ENCODE measurements at places on chromosomes 2 and 18.
A peak's percentile ranks its signal among the peaks of the same experiment; 100 is the strongest.

DNA sequence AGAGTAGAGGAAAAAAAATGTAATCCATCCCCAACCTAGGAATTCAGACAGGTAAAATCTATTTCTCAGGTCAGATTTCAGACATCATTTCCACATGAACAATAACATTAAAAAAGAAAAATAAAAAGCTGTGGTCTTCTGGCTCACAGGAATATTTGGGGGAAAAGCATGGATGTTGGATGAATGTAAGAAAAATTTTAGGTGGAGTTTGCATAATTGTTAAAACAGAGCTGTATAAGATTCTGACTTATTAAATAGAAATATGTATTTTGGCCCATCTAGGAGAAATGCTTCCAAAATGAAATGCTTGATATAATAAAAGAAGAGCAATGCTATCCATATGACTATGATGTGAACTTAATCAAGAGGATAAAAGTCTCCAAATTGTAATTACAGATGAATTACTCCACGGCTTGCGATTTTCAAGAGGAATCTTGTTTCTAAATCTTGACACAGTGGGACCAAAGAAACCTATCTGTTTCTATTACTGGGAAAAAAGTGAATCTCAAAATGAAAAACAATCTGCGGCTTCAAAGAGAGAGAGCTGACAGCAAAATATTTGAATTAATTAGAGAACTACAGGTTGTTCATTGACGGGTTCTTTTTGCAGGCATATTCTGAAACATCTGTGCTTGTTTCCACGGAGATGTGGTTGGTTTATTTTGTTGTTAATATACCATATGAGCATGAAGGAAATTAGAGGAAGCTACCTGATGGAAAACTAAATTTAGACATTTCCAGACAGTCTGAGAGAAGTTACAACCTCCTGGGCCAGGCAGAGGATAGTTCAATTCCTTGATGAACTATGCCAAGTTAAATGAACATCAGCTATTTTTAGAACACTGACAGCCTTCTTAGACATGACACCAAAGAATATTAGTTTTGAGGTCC is 468.7 kb downstream of the PID1 start:
- no peak for DNase-seq

- no peak for DNase-seq
Observed at GRCh38 chr2:61431345-61431744, 39.5 kb downstream of the USP34 start.

GRCh38 chr2:40027968-40028367 is 248.9 kb upstream of the THUMPD2 start:
- DNase-seq: no peak

GRCh38 chr18:48663931-48664847 is 125.4 kb downstream of the CTIF start:
- peak; percentile 49 for DNase-seq

DNA sequence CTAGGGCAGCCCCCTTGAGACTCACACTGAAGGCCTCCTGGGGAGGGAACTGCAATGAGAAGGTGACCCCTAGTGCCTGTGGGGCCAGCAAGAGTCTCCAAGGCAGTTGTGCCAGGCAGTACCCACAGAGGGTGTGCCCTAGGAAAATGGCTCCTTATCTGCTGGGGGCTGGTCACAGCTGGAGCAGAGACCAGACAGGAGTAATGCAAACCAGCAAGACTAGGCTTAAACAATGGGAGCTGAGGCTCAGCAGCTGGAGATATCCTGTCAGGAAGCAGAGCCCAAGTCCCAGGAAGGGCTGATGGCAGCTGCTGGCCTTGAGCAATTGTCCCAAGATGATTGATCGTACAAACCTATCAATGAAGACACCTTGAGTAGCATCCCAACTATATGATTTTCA is 26.8 kb upstream of the E2F6 start:
- DNase-seq: no peak

GRCh38 chr2:149334156-149334555 is 3.8 kb downstream of the LYPD6 start:
- DNase-seq: no peak

GRCh38 chr18:2939317-2939716 is 73.6 kb downstream of the LPIN2 start:
- DNase-seq: peak; percentile 85

GRCh38 chr2:195451160-195451559 is 205.9 kb upstream of the SLC39A10 start:
- DNase-seq: no peak

DNA sequence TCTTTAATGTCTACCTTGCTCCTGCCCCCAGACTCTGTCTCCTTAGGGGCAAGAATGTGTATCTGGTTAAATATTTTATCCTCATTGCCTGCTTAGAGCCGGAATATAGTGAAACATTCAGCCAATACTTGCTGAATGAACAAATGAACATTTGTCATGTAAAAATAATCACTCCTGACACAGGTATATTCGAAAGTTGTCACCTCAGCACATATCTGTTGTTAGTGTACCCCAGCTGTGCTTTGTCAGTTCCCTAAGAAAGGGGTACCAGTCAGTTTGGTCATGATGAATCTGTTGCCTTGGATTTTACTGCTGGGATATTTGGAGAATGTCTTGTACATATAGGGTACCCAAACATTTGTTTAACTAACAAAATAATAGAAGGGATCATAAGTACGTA is 77.0 kb upstream of the PROKR1 start:
- no peak for DNase-seq

DNA sequence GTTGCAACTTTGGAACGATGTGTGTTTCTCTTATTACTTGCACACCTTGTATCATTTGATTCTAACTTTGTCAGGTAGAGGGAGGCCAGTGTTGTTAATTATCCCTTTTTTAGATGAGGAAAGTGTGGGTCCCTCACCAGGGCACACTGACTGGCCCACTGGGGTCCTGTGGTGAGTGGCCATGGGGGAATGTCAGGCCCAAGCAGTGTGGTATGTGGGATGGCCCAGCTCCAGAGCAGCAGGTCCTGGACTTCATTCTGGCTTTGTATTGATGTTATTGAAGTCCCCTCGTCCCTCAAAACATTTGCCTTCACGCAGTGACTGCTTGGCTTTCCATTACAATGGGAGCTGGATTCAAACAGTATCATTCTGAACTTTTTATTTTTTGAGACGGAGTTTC is 11.7 kb downstream of the NCK2 start:
- DNase-seq: no peak

GRCh38 chr2:147663153-147663961 is 181.5 kb upstream of the ACVR2A start:
- DNase-seq: no peak

GRCh38 chr2:31060397-31060796 is 77.8 kb downstream of the GALNT14 start:
- DNase-seq: peak; percentile 45

- DNase-seq: peak; percentile 59
Observed at GRCh38 chr2:70141212-70141901, 49.5 kb downstream of the C2orf42 start.

DNA sequence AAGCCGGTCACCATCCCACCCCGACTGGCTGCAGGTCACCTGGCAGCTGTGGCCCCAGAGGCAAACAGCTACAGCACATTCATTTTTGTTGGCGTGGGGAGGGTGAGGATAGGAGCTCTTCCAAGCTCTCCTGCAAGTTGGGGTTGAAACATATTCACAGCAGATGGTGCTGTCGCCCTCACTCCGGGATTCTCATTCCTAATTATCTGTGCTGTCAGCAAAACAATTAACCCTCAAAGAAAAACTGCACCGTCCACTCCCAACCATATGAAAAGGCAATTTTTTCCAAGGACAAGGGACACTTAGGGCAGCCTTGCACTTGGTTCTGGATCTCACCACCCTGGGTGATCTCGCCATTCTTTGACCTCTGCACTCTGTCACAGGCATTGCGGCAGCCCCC is 68.6 kb downstream of the ZBTB7C start:
- no peak for DNase-seq

- no peak for DNase-seq
Observed at GRCh38 chr18:26082475-26082874, 7.9 kb downstream of the SS18 start.

- DNase-seq: no peak
Observed at GRCh38 chr2:212815453-212815852, 276.9 kb upstream of the ERBB4 start.

- no peak for DNase-seq
Observed at GRCh38 chr2:73091696-73092095, 20.2 kb upstream of the SFXN5 start.

GRCh38 chr2:109060496-109060895 is 68.5 kb upstream of the SH3RF3 start:
- no peak for DNase-seq

DNA sequence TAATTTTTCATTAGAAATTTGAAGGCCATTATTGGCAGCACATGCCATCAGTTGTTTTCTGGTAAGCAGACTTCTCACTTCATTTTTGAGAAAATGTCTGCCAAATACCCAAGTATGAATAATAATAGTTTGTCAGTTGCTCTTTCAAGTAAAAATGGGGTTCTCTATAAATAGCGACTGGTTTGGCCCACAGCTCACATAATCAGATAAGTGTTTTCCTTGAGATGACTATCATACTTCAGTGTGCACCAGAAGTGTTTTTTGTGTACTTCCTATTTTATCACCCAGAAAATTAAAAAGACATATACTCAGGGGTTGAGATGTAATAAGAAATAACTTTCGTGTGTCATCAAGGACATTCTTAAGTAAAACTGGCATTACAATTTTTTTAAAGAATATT is 147.1 kb downstream of the PHLPP1 start:
- DNase-seq: no peak

DNA sequence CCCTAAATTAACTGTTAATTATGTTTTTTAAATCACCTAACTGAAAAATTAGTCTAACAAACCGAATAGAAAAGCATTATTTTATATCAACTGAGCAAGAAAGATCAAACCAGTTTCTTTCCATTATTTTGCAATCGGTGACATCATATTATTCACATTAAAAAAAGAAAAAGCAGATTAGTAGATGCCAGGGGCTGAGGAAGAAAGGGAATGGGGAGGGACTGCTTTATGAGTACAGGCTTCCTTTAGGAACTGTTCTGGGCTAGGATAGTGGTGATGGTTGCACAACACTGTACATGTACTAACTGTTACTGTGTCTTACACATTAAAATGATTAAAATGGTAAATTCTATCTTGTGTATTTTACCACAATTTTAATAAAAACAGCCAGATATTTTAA is 59.3 kb downstream of the COBLL1 start:
- DNase-seq: no peak

- peak; percentile 61 for DNase-seq
Observed at GRCh38 chr2:119756837-119757236, 2.9 kb upstream of the PTPN4 start.

DNA sequence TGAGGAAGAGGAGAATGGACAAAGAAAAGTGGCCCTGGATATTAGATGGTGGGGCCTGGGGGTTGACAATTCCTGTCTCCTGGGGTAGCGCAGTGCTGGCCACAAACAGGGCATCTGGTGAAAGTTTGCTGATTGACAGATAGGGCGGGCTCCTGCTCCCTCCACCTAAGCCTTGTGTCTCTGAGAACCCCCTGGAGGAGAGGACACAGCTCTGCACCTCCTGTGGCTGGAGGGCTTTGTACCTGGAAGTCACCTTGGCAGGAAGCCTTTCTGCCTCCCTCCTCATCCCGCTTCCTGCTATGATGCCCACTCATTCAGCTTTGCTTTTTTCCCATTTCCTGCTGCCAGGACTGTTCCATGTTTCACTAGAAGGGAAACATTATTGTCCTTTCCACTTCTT is 72.4 kb downstream of the RHOB start:
- DNase-seq: no peak

- DNase-seq: no peak
Observed at GRCh38 chr2:170533156-170533555, 182.0 kb upstream of the SP5 start.

- DNase-seq: no peak
Observed at GRCh38 chr2:137525641-137526190, 438.6 kb upstream of the HNMT start.

DNA sequence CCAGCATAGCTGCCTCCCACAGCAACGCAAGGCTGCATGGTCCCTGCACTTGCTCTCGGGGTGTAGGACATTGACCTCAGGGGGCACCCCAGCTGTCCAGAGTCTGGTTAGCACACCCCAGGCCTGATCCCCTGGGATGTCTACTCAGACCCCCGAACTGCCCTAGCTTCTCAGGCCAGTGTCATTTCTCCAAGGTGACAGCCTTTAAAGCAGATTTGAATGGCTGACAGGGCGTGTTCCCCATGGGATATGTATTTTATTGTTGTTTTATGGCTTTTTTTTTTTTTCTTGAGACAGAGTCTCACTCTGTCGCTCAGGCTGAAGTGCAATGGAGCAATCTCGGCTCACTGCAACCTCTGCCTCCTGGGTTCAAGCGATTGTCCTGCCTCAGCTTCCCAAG is 40.8 kb upstream of the PTMA start:
- DNase-seq: no peak

- no peak for DNase-seq
Observed at GRCh38 chr2:186984481-186984880, 135.5 kb upstream of the ZSWIM2 start.

DNA sequence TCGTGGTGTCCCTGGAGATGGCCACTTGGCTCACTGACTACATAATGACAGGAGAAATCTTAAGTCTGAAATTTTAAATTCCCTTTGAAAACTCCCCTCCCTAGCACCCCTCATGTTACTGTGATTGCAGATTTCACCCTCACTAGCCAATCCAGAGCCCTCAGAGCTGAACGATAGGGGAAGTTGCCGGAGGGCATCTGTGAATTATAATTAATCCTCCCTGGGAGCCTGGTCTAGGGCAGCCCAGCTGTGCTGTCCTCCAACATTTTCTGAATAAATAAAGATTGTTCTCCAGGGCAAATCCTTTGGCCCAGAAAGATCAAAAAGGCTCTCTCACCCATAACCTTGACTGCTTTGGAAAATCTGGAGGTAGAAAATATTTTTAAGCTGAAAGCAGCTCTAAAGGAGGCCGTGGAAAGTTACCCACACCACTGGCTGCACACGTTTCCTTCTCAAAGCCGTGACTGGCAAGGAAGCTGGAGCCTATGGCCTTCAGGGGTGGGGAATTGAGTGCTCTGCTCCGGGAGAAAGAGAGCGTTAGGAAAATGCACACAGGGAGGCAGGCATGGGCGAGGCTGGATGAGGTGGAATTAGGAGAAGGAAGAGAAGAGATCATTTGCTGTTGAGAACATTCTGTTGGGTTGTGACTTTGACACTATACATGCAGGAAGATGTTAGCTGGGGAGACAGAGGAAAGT is 68.9 kb upstream of the CNGA3 start:
- no peak for DNase-seq

- DNase-seq: no peak
Observed at GRCh38 chr2:189217051-189217450, 37.5 kb upstream of the COL5A2 start.

DNA sequence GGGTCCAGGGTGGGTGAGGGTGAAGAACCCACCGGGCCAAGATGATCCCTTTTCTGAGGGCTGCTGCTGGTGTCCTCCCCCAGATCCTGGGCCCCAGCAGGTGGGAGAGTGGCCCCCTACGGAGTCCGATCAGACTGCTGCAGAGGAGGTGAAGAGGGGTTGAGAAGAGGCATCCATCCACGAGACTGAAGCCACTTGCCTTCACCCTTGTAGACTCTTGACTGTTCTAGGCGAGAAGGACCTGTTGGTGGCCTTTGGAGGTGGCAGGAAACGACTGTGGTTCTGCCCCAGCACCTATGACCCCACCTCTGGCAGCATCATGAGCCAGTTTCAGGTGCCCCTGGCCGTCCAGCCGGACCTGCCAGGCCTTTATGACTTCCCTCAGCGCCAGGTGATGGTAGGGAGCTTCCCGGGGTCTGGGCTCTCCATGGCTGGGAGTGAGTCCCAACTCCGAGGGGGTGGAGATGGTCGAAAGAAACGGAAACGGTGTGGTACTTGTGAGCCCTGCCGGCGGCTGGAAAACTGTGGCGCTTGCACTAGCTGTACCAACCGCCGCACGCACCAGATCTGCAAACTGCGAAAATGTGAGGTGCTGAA is 1.5 kb downstream of the TET3 start:
- no peak for DNase-seq

GRCh38 chr2:120465012-120465700 is 119.2 kb downstream of the INHBB start:
- no peak for DNase-seq

Data from ACHN (cell line).